IMR-90 (cell line): ENCODE measurements at places on chromosomes 11 and 22. TPM values are rescaled to one million over a fixed set of nuclear protein-coding genes. Genes with fewer than 3 reads are reported as not detected.

The ARSA gene
- total RNA-seq: 3.1 and 3.4 TPM in 2 replicates

The LIF gene
- total RNA-seq: 79.4 and 130 TPM in 2 replicates

- H3K4me3 ChIP-seq: peak within 1 kb of the TSS; percentile 75
- DNase-seq: peak; percentile 77
- peaks cover 4% of the 10 kb centered on the region; the same call in 1 of the 2 replicates for H3K36me3 ChIP-seq
- H3K27me3 ChIP-seq: no peaks in the 10 kb centered on the region
- H3K4me1 ChIP-seq: peaks cover 35% of the 10 kb centered on the region
- H3K27ac ChIP-seq: peak within 1 kb of the TSS; percentile 57
These were observed at the start of gene FAM89B for GRCh38 chr11:65572356-65573051. TSS of gene FAM89B (plus strand) at chr11:65572538. CDS start at chr11:65572670, 132 bp downstream.

- no peak for DNase-seq
- no peaks in the 10 kb centered on the region for H3K27me3 ChIP-seq
- H3K4me3 ChIP-seq: no peak overlapping the region
- no peaks in the 10 kb centered on the region for H3K36me3 ChIP-seq
- peaks cover 3% of the 10 kb centered on the region; the same call in 1 of the 2 replicates for H3K4me1 ChIP-seq
These were observed 398.9 kb downstream of the ETS1 start for GRCh38 chr11:128188346-128189004.

DNA sequence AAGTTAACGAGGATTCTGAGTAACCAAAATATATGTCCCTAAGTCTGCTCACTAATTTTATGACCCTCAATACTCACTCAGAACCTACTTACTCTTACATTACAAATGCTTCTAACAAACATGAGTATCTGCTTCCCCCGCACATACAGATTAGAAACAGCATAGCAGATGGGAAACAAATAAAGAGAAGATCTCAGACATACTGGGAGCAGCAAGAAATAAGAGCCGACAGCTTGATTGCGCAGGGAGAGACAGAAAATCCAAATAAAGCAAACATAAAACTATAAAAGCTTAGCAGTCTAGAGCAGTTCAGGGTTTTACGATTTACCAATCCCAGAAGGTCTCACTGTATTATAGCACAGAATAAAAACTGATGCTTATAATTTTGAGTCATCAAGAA lies 89.1 kb upstream of the DBX1 start:
- no peaks in the 10 kb centered on the region for H3K4me1 ChIP-seq
- H3K4me3 ChIP-seq: no peak overlapping the region
- H3K36me3 ChIP-seq: no peaks in the 10 kb centered on the region
- H3K27me3 ChIP-seq: peaks cover 3% of the 10 kb centered on the region; the same call in 1 of the 2 replicates

DNA sequence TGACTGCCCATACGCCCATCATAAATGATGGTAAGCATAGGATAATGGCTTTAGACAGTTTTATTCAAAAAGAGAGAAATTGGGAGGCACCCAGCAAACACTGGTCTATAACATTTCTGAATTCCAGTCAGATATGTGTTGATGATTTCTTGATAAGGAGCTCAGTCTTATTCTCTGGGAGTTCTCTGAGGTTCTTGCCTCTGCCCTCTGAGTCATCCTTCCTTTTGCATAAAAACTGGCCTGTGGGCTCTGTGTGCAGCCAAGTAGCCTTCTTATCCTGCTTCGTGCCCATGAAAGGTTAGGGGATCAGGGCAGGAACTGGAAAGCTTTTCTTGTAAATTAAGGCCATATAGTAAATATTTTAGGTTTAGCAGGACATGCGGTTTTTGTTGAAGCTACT lies 48.9 kb downstream of the FAR1 start:
- H3K36me3 ChIP-seq: peaks cover 8% of the 10 kb centered on the region; the same call in 1 of the 2 replicates
- no peak overlapping the region for H3K27ac ChIP-seq
- H3K4me3 ChIP-seq: no peak overlapping the region
- H3K4me1 ChIP-seq: no peaks in the 10 kb centered on the region
- DNase-seq: peak; percentile 73
- no peaks in the 10 kb centered on the region for H3K27me3 ChIP-seq
